Omental fat pad (tissue), 4 donors: ENCODE measurements at places on chromosomes 7 and 10.

- DNase-seq = no peak
Observed at GRCh38 chr7:134594877-134595276, 46.0 kb downstream of the AKR1B15 start.

DNA sequence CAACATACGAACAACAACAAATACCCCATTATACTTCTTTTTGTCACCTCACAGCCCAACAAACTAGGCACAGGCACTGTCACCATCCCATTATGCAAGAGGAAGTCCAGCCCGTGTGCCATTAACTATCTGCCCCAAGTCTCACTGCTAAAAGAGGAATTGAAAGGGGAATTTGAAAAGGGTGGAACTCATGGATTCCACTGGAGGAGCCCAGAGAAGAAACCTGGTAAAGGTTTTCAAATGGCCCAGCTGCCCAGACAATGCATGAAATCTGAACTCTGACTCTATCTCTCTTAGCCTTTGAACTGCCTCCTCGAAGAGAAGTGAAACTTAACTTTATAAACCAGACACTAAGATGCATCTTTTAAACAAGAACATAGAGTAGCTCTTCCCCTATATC, 130.0 kb downstream of the PLXNA4 start:
- DNase-seq = no peak

DNA sequence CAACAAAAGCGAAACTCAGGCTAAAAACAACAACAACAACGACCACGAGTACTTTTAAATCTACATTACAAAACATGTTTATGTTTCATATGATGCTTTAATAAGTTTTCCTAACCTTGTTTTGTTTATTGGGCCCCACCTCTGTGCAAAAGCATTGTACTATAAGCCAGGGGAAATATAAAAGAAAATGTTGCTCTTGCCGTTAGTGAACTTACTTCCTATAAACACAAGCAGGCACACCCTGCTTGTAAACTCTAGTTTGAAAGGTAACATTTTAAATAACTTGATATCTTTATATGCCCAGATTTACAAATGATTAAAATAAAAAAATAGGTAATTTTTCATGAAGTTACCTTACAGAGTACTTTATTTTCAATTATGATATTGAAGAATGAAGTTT, 19.2 kb upstream of the EPC1 start:
- DNase-seq = no peak

GRCh38 chr10:48934672-48935501, 4.8 kb downstream of the LRRC18 start:
- DNase-seq = no peak

- no peak for DNase-seq
Observed at GRCh38 chr10:112250555-112250954, 32.6 kb upstream of the TECTB start.

DNA sequence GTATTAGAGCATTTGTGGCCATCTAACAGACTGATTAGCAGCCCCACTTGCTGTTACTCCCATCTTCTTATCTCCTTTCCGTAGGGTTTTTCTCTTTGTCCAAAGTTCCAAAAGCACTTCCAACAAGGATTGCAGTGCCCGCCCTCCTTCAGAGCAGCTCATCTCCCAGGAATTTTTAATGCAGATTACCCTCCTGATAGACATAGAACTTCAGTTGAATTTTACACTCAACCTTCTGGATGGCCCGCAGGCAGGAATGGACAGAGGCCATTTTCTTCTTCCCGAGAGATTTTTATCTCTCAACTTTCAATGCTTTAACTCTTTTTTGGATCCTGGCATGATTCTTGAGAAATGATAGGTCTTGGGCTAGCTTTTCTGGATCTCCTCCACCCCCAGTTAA, 23.3 kb downstream of the PRKG1 start:
- no peak for DNase-seq

DNA sequence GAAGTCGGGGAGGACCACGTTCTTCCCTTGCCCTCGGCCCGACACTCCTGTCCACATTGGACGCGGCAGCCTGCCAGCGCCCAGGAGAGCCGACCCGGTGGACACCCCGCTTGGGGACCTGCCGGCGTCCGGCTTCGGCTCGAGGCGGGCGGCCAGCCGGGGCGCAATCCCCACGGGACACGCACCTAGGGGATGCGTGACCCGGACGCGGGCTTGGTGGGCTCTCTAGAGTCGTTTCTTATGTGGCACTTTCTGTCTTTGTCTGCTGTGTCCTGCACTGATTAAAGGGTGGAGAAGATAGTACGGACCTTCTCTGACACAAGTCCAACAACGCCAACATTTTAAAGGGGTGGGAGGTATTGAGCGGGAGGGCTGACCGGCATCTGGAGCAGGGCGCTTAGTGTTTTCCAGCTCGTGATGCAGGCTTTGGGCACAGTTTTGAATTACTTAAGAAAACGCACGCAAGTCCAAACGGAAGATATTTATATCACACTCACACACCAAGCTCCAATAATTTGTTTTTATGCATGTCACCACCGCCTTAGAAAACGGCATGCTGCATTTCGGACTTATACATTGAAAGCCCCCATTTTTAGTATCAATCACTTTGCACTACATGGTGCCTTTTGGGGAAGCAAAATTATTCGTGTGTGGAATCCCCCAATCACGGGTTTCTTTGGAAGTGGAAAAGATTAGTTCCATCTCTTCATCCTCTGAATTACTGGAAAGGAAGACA, 3.9 kb upstream of the SPAG6 start:
- no peak for DNase-seq

- DNase-seq = no peak
Observed at GRCh38 chr10:77909749-77910375, 16.7 kb downstream of the DLG5 start.

- no peak for DNase-seq
Observed at GRCh38 chr10:117224881-117225280, 16.0 kb upstream of the SLC18A2 start.

DNA sequence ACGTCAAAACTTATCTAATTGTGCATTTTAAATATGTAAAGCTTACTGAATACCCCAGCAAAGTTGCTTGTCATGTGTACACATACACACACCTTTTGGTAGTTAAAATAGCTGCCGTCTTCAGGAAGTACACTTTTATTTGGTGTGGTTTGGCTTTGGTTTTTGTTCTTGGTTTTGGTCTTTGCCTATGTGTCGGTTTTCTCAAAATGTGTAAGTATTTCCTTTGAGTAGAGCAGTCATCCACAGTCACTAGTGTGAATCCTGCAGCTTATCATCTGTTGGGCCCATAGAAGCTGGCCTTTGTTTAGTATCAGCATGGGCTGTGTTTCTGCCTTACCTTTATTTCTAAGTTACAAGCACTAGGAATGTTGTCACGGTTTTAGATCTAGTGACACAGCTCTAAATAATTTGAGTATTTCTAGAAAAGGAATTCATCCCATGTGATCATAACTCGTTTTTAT, 35.3 kb downstream of the NET1 start:
- no peak for DNase-seq

DNA sequence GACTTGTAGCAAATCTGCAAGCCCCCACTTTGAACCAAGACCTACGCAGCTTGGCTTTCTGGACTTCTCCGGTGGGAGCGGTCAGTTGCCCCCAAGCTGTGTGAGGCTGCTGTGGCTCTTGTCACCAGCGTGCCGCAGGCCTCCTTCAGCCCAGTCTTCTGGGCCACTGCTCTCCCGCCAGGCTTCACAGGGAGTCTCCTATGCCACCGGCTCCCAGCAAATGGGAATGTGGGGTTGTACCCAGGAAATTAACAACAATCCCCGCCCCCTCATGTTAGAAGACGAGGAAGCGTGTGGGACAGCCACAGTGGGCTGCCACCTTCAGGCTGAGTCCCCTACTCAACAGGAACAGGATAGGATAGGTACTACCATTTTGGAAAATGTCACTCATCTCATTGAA, 4.2 kb downstream of the WDR86 start:
- no peak for DNase-seq

DNA sequence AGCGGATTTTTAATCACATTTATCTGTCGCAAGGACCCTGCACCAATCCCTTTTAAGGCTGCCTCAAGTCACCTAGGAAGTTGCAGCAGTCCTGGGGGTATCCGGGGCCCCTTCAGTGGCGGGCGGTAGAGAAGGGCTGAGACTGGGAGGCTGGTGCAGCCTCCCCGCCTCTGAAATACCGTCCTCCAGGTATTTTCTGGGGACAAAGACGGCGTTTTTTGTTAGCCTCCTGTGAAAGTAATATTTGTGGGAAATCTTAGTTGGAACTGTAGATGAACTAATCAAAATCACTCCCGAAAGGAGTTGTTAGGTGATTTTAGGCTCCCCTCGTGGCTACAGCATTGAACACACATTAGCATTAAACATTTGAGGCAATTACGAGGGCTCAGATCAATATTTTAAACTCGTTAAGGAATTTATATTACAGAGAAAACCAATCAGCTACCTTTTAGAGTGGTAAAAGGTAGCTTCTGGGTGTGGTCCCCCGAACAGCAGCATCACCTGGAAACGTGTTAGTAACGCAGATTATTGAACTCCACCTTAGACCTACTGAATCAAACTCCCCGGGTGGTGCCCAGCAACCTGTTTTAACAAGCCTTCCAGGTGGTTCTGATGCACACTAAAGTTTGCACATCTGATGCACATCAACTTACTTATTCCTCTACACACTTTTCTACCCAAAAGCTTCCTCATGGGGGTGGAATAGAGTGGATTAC, 530 bp upstream of the ANXA7 start:
- DNase-seq = no peak

- no peak for DNase-seq
Observed at GRCh38 chr7:108972004-108972403, 402.3 kb downstream of the DNAJB9 start.

DNA sequence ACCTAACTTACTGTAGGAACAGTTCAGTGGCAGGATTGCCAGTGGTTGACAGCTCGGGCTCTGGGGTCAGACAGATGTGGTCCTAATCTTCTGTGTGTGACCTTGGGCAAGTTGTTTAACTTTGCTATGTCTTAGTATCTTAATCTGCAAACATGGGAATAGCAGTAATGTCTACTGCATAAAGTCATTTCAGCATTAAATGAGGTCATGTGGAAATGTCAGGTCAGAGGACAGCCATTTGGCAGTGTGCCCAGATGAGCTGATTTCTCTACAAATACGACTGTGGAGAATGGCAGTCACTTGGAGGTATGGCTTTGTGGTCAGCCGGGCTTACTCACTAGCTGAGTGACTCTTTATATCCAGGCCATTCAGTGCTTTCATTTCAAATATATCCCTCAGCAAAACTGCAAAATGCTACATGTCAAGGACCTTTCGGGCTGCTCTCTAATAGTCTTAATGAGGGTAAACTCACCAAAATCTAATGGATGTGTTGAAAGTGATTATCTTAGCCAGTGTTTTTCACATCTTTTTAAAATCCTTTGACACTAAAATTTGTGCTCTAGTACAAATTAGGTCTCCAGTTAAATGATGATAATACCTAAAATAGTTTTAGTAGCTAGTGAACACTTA, 171.4 kb downstream of the ST7 start:
- DNase-seq = peak; percentile 61

DNA sequence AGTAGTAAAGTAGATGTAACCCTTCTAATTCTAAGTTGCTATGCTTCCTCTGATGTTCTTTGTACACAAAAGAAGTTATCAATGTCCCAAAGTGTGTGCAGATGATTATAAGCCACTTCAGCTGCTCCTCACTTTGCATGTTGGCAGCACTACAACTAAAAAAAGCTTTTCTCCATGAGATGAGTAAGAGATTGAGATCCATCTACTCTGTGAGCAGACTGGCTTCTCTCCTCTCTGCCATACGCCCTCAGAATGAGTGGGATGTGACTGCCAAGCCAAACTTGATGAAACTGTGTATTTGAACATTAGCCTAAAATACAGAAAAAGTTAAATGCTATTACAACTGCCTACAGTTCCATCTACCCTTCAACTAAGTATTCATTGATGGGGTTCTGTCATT, 102.9 kb upstream of the ETV1 start:
- no peak for DNase-seq

GRCh38 chr10:17785276-17785930, 23.7 kb upstream of the MRC1 start:
- DNase-seq = no peak

DNA sequence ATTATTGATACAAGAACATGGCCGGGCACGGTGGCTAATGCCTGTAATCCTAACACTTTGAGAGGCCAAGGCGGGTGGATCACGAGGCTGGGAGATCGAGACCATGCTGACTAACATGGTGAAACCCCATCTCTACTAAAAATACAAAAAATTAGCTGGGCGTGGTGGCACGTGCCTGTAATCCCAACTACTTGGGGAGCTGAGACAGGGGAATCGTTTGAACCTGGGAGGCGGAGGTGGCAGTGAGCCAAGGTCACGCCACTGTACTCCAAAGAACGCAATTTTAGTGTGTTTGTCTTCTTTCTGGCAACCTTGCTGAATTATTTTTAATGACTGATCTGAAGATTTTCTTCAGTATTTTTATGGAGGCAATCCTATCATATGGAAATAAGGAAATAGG, 46.2 kb downstream of the IDE start:
- DNase-seq = no peak

- no peak for DNase-seq
Observed at GRCh38 chr7:44236333-44236728, 35.6 kb downstream of the YKT6 start.

GRCh38 chr10:132048294-132048667, 17.5 kb upstream of the JAKMIP3 start:
- no peak for DNase-seq

- no peak for DNase-seq
Observed at GRCh38 chr7:133344275-133344674, 91.4 kb downstream of the EXOC4 start.

GRCh38 chr7:4550117-4550516, 132.0 kb upstream of the FOXK1 start:
- DNase-seq = no peak

- DNase-seq = no peak
Observed at GRCh38 chr7:84248267-84248666, 53.7 kb upstream of the SEMA3A start.

DNA sequence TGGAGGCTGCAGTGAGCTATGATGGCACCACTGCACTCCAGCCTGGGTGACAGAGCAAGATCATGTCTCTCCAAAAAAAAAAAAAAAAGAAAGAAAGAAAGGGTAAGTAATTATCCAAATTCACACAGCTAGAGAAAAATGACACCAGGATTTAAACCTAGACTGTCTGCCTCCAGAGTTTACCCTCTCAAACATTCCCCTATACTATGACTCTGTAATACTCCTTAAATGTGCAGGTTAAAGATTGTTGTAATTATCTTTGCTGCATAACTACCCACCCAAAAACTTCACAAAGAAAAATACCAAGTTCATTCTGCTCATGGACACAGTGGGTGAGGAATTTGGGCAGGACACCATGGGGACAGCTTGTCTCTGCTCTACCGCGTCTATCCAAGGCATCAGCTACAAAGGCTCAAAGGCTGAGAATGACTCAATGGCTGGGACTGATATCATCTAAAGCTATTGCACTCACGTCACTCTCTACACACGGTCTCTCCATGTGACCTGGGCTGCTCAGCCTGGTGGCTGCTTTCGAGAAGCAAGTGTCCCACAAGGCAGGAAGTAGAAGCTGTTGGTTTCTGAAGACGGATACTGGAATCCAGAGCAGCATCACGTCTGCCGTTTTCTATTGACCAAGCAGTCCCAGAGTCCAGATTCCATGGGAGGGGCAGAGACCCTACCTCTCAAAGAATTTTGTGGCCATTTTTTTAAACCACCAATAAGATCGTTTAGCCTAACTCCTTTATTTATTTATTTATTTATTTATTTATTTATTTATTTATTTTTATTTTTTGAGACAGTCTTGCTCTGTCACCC, 185.7 kb upstream of the AUTS2 start:
- no peak for DNase-seq

GRCh38 chr10:116877391-116877790, 28.1 kb downstream of the ENO4 start:
- DNase-seq = no peak

- DNase-seq = no peak
Observed at GRCh38 chr7:91156316-91157185, 107.7 kb upstream of the FZD1 start.

- DNase-seq = no peak
Observed at GRCh38 chr7:101804088-101804963, 13.1 kb upstream of the CUX1 start.
